ENCODE measurements at places on chromosomes 4 and X.
A peak's percentile ranks its signal among the peaks of the same experiment; 100 is the strongest.

- no peak for DNase-seq
Observed at GRCh38 chr4:152910521-152910920, 25.6 kb upstream of the FHDC1 start.

DNA sequence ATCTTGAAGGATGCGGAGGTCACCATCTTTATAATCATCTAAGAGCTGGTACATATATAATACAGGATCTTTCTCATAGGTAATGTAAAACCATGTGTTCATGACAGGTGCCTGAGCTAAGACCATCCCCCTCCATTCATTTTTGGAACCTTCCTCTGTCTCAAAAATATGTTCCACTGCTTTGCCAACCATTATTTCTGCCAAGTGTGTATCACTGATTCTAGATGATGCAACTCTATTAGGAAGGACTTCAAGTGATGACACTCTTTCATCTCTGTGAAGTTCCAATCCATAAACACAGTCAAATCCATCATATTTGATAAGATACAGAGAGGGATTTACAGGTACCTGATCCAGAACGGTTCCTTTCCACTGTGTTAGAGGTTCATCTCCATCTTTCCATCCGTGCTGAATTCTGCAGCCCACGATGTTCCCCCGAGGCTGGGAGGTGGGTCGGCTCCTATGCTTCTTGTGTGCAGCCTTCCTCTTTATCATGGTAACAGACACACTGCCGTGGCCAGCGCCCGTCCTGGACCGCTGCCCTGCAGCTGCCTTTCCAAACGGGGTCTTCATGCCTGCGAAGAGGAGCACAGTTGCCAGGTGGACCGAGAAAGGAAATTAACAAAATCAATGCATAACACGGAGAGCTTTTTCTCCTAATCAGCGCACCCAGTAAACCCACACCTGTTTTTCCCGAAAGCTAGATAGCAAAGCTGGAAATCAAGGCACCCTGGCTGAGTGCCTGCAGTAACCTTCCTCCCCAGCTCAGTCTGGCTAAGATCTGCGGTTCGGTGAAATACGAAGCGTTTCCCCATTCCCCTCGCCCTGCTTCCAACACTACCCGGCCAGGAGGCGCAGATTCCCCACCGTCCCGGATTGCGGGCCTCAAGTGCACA lies 718 bp downstream of the SPIN3 start:
- DNase-seq, result no peak

- DNase-seq, result no peak
Observed at GRCh38 chr4:109462297-109462696, 28.7 kb downstream of the SEC24B start.

- no peak for DNase-seq
Observed at GRCh38 chrX:103779141-103779789, 2.6 kb downstream of the PLP1 start.

- DNase-seq, result no peak
Observed at GRCh38 chr4:153824501-153824900, 35.6 kb upstream of the SFRP2 start.

GRCh38 chr4:184267673-184268583 lies 50.3 kb upstream of the ENPP6 start:
- peak; percentile 81 for DNase-seq

- DNase-seq, result no peak
Observed at GRCh38 chrX:14676431-14676830, 147.1 kb downstream of the GLRA2 start.

- peak; percentile 41 for DNase-seq
Observed at GRCh38 chrX:56068274-56068758, 163.8 kb upstream of the KLF8 start.

GRCh38 chr4:48649505-48649904 lies 130.6 kb downstream of the FRYL start:
- DNase-seq, result no peak

DNA sequence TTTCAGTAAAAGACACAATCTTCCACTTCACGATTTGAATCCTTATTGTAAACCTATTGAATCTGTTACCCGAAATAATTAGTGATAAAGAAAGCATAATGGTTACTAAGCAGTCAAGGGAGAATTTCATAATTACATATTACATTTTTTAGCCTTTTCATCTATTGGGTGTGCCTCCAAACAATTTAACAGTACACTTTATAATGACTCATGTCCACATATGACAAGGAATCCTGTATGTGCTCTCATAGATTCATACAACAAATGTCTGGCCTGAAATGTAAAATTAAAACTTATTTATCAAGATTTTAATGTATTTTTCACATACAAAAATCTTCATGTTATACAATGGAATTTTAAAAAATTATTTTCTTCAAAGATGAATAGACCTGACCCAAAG lies 39.4 kb downstream of the PPP3CA start:
- no peak for DNase-seq

DNA sequence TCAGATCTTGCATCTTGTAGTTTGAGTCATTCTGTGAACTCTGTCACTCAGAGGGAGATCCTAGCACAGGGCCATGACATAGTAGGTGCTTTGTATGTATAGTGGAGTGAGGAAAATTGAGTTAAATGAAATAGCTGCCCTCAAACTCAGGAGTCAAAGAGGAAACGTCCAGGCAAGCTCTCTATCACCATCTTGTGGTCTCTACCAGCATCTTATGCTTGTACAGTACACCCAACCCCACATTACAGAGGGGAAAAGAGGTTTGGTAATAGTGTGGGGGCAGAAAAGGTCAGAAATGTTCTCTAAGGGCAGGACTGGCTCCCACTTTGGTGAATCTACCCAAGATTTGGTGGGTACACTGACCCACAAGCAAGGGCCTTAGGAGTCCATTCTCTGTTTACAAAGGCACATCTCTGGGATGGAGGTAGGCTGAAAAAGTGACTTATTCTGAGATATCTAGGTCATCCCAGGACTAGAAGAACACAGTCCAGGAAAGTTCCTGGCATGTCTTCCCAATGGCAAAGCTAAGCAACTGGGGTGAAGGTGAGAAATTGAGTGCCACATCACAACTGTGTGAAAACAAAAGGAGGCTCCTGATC lies 131.8 kb downstream of the OR13H1 start:
- peak; percentile 3 for DNase-seq

- DNase-seq, result no peak
Observed at GRCh38 chr4:89800527-89801103, 36.3 kb downstream of the SNCA start.

GRCh38 chrX:132858018-132858417 lies 100.4 kb downstream of the HS6ST2 start:
- DNase-seq, result no peak

DNA sequence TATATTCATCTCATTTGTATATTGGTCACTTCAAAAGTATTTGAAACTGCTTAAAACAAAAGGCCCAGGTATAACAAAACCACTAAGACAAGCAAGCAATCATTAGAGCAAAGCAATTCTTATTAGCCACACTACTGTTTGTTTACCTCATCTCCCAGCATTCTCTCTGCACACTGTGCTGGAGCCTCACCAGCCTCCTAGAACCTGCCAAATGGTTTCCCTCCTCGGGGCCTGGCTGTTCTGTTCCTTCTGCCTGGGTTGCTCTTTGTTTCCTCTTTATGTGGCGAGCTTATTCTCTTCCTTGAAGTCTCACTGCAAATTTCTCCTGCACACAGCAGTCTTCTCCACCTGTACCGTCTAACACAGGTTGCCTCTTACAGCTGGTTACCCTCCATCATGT lies 67.5 kb upstream of the MND1 start:
- DNase-seq, result no peak

GRCh38 chr4:91997045-91997444 lies 306.7 kb upstream of the GRID2 start:
- no peak for DNase-seq

- no peak for DNase-seq
Observed at GRCh38 chr4:186780291-186781031, 56.8 kb upstream of the FAT1 start.

- DNase-seq, result no peak
Observed at GRCh38 chr4:10664408-10664807, 20.2 kb downstream of the CLNK start.

GRCh38 chrX:142663330-142664095 lies 362.2 kb upstream of the SPANXN4 start:
- DNase-seq, result no peak

DNA sequence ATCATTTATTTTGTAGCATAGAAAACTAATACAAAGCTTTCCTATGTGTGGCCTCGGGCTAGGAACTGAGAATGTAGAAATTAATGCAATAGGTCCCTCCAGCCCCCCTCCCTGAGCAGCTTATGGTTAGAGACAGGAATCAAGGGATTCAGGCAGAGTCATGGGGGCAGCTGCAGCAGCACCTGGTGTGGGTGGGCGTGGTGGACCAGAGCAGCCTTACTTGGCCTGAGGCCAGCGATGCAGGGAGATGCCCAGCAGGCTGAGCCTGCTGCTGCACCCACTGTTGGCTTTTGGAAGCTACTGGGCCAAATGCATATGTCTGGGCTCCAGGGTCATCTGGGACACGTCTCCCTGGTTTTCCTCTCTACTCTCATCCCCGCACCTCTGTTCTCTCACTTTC lies 74.0 kb downstream of the STK32B start:
- DNase-seq, result no peak

- DNase-seq, result no peak
Observed at GRCh38 chr4:137180349-137180748, 351.9 kb downstream of the PCDH18 start.

GRCh38 chrX:4655743-4656142 lies 942.3 kb upstream of the PRKX start:
- no peak for DNase-seq

Data from germinal center (tissue), 1 donor.